Forelimb muscle (tissue), 1 donor: ENCODE measurements at places on chromosomes 12 and 14. TPM values are rescaled to one million over a fixed set of nuclear protein-coding genes. Genes with fewer than 3 reads are reported as not detected.

- DNase-seq: no peak
These were observed 2.5 kb upstream of the ACTN1 start for GRCh38 chr14:68981539-68981976.

- DNase-seq: no peak
These were observed 308.8 kb upstream of the SYT1 start for GRCh38 chr12:78555802-78556201.

GRCh38 chr12:19576506-19577280 is 137.4 kb downstream of the AEBP2 start:
- DNase-seq: no peak

GRCh38 chr14:22143363-22143762 is 445.7 kb downstream of the DAD1 start:
- DNase-seq: no peak

GRCh38 chr12:10720974-10721650 is 2.0 kb downstream of the YBX3 start:
- DNase-seq: no peak

GRCh38 chr14:36217732-36218131 is 41.2 kb upstream of the PTCSC3 start:
- no peak for DNase-seq

The OR6C2 gene
- not detected for polyA plus RNA-seq

The SLC6A13 gene
- 3.1 TPM for polyA plus RNA-seq

The PPM1H gene
- polyA plus RNA-seq: 3.1 TPM

The KRT78 gene
- not detected for polyA plus RNA-seq

The TMEM119 gene
- polyA plus RNA-seq: 30.2 TPM
